ENCODE measurements at places on chromosomes 13 and 19.

- DNase-seq, result no peak
Observed at GRCh38 chr13:51782026-51782710, 21.8 kb downstream of the DHRS12 start.

- no peak for DNase-seq
Observed at GRCh38 chr13:30333616-30334015, 26.3 kb upstream of the KATNAL1 start.

- no peak for DNase-seq
Observed at GRCh38 chr13:37383046-37383445, 215.5 kb downstream of the POSTN start.

- DNase-seq, result no peak
Observed at GRCh38 chr13:36533806-36534205, 101.5 kb downstream of the CCNA1 start.

GRCh38 chr13:27634231-27634630 is 12.5 kb downstream of the POLR1D start:
- DNase-seq, result no peak

DNA sequence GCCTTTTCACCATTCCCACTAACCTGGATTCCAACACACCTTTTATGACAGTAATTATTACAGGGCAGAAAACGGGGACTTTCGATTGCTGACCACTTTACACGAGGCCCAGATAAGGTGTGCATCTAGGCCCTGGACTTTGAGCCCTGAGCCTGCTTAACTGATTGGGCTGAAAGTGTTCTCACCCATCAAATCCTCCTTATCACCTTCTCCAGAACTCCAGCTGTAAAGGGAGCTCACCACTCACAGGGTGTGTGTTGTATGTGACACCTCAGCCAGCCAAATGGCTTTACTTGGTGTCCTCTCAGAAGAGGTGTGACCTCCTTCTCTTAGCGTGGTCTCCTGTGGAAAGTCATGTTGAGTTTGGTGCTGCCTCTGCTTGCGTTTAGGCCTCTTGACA is 36.5 kb downstream of the SIPA1L3 start:
- DNase-seq, result no peak

DNA sequence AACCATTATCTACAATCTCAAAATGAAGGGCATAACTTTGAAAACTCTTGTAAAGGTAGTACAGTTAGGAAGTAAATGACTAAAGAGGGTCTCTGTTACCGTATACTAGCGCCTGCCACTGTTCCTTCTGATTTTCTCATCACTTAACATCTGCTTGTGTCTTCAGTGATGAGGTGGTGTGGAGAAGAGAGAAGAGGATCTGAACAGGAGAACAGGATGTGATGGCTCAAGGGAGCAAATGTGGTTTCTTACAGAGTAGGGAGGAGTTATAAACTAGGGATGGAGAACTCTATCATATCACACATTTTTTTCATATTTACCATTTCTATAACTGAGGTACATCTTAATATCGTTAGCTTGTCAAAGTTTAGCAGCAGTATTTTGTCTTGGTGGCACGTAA is 1.1 kb downstream of the KCTD4 start:
- DNase-seq, result no peak

DNA sequence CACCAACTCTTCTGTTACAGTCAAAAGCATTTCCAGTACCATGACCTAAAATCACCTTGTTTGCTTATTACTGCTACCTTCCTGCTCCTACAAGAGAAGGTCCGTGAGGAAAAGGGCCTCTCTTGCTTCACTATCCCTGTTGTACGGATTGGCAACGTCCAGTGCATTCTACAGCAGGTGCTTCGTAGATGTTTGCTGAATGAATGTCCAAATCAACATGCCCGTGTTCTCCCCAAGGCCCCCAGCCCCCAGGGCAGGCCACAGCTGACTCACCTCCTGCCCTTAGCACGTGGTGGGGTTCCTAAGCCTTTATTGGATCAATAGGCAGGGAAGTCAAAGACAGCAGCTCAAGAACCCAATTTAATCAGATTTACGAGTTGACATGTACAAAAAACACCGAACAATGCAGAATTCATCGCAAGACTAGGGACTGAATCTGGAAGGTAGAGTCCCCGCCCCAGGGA is 5.5 kb upstream of the NAPA start:
- no peak for DNase-seq
